ENCODE measurements at places on chromosomes 3 and 15.

DNA sequence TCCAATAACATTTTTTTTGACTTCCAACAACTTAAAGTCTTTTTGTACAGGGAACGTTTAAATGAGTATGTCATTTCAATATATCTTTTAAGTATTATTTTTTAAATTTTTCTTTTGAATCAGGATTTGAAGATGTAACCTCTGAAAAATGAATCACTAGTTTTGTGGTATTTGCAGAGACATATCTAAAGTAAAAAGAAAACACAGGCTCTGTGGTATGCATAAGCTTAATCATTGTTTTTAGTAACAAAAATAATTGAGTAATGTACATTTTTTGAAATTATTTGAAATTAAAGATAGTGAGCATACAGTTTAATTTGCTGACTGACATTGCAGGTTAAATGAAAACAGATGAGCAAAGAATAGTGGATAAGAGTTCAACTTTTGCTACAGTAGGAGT, 531.3 kb downstream of the ROBO1 start:
- DNase-seq: no peak

- DNase-seq: no peak
These were observed 345.3 kb downstream of the TIGIT start for GRCh38 chr3:114639171-114639570.

- DNase-seq: no peak
These were observed 29.9 kb upstream of the TJP1 start for GRCh38 chr15:29852201-29852600.

- DNase-seq: no peak
These were observed 20.1 kb upstream of the CD47 start for GRCh38 chr3:108110934-108111333.

GRCh38 chr15:59052915-59053407, 52.0 kb upstream of the CCNB2 start:
- no peak for DNase-seq

GRCh38 chr15:45670511-45670910, 35.7 kb downstream of the SQOR start:
- no peak for DNase-seq

All from GM12865 (cell line).